Stimulated activated CD8-positive, alpha-beta memory T cell treated with anti-CD3 and anti-CD28 coated beads, Interleukin-2, amount 100 ng/mL, for 1 hour (primary cell): ENCODE measurements at places on chromosomes 6 and 20.
A peak's percentile ranks its signal among the peaks of the same experiment; 100 is the strongest.

DNA sequence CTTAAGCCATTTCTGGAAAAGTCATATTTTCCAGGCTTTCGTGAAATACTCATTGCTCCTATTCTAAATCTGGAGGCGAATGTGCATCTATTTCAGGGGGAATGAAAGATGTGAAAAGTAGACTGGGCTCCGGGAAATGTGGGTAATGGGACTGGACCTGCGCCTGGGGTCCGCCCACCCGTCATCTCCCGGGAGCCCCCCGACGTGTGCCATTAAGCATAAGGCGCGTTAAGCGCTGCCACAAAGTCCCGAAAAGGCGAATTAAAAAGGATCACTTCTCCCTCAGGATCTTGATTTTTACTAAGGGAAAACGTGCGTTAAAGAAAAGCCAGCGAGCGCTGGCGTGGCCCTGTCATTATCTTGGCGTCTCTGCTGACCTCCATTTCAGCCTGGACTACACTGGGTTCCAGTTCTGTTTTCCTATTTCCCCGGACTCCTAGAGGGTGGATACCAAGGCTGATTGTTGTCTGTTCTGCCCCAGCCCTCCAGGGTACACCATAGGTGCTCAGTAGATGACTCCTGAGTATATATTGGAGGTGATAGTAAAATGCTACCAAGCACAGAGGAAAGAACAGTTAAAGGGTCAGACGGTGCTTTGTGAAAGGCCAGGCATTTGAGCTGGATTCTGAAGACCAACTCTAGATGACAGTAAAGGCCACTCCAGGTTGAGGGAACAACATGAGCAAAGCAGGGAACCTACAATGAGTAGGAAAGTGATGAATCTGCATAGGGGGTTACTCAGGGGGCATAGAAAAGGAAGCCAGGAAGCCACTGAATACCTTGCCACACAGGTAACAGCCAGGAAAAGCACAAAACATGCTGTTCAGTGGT, 89.2 kb upstream of the ARID1B start:
- no peak for DNase-seq

DNA sequence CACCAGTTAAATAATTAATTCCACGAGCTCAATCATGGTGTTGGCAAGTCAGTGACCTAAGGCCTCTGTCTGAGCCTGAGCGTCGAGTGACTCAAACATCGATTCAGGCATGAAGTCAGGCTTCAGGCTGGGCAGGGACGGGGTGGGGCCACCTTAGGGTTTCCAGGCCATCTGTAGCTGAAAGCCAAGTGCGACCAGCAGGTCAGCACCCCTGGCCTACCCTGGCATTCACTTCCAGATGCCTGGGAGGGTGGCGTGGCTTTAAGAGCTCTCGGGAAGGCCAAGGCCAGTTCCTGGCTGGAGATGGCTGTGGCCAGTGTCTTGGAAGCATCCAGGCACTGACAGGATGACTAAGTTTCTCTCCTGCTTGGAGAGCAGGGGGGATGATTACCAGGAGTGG, 113.4 kb downstream of the DACT2 start:
- no peak for DNase-seq

- no peak for DNase-seq
Observed at GRCh38 chr6:142218446-142218845, 71.4 kb downstream of the VTA1 start.

GRCh38 chr6:97705568-97705967, 422.6 kb upstream of the MMS22L start:
- DNase-seq = no peak

- no peak for DNase-seq
Observed at GRCh38 chr6:119220452-119220851, 129.1 kb downstream of the MAN1A1 start.

DNA sequence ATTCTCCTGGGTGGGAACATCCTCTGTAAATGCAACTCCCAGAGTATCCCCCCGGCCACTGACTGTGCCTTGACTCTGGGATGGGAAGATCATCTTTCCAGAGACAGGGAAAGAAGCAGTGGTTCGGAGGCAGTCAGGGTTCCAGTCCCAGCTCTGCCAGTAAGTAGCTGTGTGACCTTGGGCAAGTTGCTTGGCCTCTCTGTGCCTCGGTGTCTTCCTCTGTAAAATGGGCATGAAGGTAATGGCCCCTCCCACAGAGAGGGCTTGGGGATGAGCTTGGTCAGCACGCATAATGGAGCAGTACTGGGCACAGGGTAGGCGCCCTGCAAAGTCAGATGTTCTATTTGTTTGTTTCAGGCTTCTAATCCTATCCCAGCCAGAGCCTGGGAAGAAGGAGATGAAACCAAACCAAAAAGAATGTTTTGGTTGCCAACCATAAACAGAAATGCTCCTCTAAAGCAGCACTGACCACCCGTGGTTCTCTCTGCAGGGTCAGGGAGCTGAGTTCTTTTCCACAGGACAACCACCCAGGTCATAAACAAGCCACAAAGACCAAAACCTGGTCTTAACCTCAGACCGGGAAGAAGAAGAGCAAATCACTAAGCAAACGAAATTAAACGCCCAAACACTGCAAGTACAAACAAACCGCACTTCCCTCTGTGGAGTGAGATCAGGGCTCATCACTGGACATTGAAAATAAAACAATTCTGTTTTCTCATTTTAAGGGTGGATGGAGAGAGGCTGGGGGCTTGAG, 381.0 kb upstream of the SULF2 start:
- no peak for DNase-seq

DNA sequence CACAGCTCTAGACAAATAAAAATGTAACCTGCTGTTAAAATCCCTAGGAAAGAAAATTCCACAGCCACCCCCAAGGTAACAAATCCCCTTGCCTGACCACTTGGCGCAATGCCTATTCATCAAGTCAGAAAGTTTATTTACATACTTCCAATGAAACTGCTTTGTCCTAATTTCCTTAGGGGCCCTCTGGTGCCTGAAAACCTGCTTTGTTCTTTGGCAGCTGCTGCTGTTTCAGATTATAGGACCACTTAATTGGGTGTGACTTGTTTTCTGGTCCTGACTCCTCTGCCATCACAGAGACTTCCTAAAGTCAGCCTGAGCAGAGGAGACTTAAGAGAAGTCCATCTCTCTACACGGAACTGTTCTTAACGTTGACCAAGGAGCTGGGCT, 323.6 kb downstream of the UBE3D start:
- no peak for DNase-seq

- no peak for DNase-seq
Observed at GRCh38 chr20:62606016-62606415, 36.3 kb upstream of the SLCO4A1 start.

GRCh38 chr20:13681248-13682125, 42.8 kb upstream of the TASP1 start:
- DNase-seq = no peak

GRCh38 chr6:87807475-87807874, 105.4 kb upstream of the AKIRIN2 start:
- DNase-seq = no peak

GRCh38 chr20:29299811-29300578, 1957.5 kb upstream of the DEFB115 start:
- no peak for DNase-seq

DNA sequence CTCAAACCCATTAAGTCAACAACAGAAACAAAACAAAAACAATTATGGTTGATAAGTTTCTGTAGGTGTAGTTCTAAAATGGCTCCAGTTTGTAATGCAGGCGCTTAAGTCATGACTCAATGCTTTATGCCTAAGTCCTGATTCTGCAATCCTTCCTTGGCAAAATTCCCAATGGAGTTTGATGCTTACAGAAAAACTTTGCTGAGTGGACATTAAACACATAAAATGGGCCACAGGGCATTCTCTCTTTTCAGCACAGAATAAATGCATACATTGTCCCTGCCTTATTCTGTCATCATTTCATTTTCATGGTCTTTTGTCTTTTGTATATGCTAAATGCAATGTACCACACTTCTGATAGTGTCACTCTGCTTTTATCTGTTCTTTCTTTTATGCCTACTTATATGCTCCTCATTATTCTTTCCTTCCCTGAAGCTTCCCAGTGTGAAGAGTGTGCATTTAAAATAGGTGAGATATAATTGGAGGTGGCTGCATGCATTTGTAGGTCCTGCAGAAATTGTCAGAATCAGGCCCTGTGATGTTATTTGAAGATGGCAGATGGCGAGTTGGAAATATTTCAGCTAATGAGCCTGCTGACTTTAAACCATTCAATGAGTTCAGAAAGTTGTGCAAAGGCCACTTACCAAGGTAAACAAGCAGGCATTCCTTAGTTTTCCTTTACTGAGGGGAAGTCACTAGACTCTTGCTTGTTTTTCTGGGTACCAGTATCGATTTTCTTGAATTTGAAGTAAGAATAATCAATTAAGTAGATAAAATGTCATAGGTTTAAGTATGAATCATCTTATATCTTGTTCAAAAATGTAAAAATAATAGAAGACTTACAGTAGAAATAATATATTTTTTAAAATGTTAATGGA, 313.1 kb downstream of the TRDN start:
- DNase-seq = no peak

- DNase-seq = no peak
Observed at GRCh38 chr20:35743693-35744491, 1.8 kb upstream of the RBM39 start.

GRCh38 chr6:157667211-157668008, 155.6 kb upstream of the SNX9 start:
- peak; percentile 32 for DNase-seq

DNA sequence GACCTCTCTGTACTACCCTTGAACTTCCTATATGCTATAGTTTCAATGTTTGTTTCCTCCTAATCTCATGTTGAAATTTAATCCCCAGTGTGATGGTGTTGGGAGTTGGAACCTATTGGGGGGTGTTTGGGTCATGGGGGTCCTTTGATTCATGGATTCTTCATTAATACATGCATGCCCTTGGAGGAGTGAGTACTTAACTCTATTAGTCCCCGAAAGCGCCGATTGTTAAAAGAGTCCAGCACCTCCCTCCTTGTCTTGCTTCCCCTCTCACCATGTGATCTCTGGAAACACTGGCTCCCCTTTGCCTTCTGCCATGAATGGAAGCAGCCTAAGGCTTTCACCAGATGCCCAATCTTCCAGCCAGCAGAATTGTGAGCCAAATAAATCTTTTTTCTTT, 31.7 kb downstream of the NCR2 start:
- DNase-seq = no peak

DNA sequence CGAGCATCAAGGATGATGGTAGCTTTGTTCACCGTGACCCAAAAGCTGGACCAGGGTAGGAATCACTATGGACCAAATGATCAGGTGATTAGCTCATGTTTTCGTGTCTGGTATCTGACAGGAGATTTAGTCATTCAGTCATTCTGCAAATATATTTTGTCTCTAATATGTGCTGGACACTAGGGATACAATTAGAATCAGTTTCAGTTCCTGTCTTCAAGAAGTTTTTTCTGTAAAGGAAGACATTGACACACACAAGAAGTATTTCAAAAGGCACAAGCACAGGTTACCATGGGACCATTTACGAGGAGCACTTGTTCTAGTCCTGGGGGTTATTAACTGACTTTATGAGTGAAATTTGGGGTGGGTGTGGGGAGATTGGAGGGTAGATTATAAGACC, 244.9 kb downstream of the HIVEP2 start:
- DNase-seq = no peak

- DNase-seq = no peak
Observed at GRCh38 chr20:18796282-18796833, 17.2 kb upstream of the SCP2D1 start.

GRCh38 chr6:118586746-118587485, 38.8 kb downstream of the PLN start:
- no peak for DNase-seq

DNA sequence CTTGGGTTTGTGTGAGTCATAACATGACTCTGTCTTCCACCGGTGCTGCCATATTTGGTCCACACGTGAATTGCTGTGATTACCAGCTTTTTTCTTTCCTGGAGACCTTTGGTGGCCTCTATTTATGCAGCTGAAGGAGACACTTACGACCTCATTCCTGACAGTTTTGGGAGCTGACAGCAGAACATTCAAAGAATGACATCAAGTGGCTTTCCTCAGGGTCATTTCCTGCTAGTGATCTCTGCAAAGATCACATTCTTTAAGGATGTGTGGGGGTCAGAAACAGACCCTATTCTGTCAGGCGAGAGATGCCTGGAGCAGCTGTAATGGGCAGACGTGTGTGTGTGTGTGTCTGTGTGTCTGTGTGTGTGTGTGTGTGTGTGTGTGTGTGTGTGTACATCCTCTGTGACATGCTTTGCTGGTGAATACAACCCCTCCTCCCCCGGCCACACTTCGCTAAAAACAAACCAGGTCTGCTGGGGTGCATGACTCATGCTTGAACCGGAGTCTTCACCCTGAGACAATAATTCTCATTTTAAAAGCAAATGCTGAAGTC, 115.6 kb downstream of the TMEM170B start:
- DNase-seq = peak; percentile 8

- no peak for DNase-seq
Observed at GRCh38 chr6:150027806-150028565, 2.7 kb upstream of the RAET1L start.

GRCh38 chr6:45728674-45729073, 287.0 kb downstream of the CLIC5 start:
- DNase-seq = no peak

DNA sequence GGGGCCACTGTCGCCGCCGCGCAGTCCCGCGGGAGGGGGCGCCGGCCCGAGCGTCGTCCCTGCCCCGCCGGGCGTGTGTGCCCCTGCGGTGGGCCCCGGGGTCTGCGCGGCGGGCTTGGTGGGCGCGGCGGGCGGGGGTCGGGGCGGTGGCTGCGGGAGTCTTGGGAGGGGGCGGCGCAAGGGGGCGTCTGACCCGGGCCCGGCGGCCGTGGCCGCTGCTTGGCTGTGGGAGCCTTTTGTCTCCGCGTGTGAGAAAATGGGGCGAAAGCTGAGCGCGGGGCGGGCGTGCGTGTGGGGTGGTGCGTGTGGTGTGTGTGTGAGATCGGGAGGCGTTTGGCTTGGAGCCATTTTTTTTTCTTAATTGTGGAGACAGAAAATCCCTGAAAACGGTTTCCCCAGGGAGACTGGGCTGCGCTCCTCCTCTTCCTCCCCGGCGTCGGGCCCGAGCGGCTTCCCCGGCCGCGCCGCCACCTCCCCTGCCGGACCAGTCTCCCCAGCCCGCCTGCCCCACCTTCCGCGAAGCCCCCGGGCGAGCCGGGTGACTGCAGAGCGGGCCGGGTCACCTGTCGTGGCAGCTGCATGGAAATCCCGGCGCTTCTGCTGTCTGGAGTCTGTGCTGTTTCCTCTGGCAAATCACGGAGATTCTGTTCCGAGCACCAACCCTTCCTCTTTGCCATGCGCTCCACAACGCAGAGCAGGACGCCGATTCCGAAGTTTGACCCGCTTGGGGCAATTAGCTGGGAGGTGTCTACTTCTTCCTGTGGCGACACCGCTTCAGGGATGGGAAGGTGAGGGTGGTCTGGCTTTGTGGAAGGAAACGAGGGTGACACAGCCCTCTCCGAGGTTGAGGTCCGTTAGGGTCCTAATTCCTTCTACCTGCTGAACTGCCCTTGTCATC, 64.4 kb downstream of the GTF2H5 start:
- no peak for DNase-seq

DNA sequence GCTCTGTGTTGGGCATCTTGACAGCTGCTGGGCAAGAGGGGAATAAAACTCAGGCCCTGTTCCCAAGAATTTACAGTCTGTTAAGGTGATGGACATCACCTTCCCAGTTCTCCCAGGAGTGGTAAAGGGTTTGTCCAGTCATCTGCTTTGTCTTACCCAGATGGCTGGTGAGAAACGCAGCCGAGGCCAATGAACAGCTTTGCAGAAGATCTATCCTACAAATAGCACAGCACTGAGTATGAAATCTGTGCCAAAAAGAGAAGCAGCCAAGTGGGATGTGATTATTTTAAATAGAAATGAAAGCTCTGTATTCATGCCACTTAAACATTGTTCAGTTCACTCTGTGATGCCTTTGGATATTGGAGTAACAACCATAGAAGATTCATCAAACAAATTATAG, 132.7 kb upstream of the SLC22A16 start:
- no peak for DNase-seq

- DNase-seq = no peak
Observed at GRCh38 chr20:58544286-58544685, 29.1 kb upstream of the APCDD1L start.
